Choroid plexus epithelial cell (primary cell): ENCODE measurements at places on chromosomes 4 and X.

GRCh38 chr4:20367446-20367845 is 115.7 kb downstream of the SLIT2 start:
- no peak for DNase-seq

DNA sequence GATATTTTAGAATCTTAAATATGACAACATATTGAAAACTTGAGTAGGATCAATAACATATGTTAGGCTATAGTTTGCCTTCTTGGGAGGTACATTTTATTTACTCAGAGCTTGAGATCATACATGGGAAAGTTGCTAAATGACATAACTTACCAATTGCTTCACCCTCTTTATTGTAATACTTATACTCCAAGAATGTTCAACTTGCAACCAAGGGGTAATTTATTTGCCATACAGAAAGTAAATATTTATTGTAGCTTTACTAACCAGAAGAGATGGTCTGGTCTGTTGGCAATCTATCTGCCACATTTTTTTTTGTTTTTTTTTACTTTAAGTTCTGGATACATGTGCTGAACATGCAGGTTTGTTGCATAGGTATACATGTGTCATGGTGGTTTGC is 426.6 kb downstream of the ARHGAP24 start:
- peak; percentile 17 for DNase-seq

- DNase-seq, result peak; percentile 59
These were observed 255.1 kb upstream of the GPC4 start for GRCh38 chrX:133670383-133670782.

- no peak for DNase-seq
These were observed 82.6 kb upstream of the TMEM164 start for GRCh38 chrX:109920325-109920724.

GRCh38 chr4:86159216-86159615 is 200.6 kb downstream of the MAPK10 start:
- no peak for DNase-seq

DNA sequence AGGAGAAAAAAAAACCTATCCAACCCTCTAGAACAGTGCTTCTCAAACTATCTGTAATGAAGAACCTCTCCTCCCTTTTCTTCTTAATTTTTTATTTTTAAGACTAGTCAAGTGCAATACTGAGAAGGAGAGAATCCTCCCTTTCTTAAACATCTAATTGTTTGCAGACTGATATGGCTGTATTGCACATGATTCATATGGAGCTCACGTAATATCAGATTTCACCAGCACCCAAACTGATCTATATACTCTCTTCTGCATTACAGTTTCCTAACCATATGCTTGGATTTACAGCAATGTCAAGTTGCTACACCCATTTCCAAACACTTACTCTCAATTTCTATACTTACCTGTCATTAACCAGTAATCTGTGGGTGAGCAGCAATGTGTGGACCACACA is 9.5 kb downstream of the PRMT9 start:
- peak; percentile 22 for DNase-seq

DNA sequence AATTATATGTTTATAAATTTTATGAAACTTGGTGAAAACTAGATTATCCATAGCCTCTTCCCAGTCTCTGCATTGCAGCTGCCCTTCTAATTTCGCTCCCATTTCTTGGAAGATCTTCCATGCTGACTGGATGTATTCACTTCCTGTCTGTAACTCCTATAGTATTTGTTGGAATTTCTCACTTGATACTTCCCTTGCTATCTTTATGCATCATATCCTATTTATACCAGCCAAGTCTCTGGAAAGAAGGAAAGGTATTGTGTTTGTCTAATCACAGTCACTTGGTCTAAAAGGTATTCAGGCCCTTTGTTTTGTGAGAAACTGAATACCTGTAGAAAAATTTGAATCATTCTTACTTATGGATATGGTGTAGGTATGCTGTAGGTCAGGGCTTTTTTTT is 870.9 kb upstream of the FRG1 start:
- DNase-seq, result no peak

DNA sequence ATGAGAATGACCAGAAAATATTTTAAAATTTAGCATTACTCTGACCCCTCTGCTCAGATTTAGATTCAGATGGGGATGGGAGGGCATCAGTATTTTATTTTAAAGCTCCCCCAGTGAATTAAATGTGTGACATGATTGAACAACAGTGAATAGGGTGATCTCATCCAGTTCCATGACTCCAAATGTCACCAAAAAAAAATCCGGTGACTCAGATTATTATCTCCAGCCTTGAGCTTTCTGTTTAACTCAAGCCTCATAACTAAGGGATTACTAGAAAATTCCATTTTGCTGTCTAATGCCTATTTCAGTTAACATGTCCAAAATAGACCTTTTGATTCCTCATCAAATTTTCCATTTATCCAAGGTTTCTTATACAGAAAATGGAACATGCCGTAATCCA is 121.8 kb upstream of the TMEM47 start:
- DNase-seq, result peak; percentile 50

DNA sequence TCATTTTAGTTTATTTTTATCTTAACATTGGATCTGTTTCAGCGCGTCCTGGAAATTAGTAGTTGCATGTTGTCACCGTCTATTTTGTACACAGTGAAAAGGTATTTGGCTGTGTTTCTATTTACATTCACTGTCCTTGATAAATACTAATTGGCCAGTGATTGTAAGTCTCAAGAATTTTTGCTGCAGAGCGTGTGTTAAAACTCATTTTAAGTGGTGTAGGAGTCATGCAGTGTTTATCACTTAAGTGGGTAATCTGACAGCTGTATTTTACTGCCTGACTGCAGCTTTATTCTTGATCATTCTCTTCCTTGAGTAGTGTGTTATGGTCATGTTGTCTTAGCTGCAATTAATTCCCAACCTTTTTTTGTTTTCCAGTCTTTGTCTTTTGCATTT is 9.8 kb downstream of the GUCY1A1 start:
- DNase-seq, result no peak

- DNase-seq, result no peak
These were observed 46.0 kb downstream of the HADH start for GRCh38 chr4:108035691-108036090.

DNA sequence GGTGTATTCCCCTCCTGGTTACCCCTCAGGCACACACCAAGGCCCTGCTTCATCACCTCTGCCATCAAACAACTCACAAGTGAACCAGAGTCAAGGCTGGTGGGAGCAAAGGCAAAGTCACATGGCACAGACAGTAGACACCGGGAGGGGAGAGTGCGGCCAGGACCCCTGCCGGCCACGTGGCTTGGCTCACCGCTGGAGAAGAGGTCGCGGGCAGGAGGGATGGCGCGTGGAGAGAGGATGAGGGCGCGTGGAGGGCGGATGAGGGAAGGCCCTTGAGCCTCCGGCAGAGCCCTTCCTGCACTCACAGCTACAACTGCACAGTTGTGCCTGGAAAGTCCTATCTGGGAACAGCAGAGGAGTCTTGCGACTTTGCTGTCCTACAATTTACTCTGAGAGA is 104.2 kb upstream of the ADRA2C start:
- DNase-seq, result no peak

- no peak for DNase-seq
These were observed 13.4 kb upstream of the GTPBP6 start for GRCh38 chrX:331825-332495.

DNA sequence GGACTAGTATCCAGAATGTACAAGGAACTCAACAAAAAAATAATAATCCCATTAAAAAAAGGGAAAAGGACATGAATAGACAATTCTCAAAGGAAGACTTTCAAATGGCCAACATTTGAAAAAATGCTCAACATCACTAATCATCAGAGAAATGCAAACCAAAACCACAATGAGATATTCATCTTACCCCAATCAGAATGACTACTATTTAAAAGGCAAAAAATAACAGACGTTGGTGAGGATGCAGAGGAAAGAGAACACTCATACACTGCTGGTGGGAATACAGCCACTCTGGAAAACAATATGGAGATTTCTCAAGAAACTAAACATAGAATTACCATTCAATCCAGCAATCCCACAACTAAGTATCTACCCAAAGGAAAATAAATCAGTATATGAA is 133.1 kb downstream of the KDR start:
- DNase-seq, result no peak

DNA sequence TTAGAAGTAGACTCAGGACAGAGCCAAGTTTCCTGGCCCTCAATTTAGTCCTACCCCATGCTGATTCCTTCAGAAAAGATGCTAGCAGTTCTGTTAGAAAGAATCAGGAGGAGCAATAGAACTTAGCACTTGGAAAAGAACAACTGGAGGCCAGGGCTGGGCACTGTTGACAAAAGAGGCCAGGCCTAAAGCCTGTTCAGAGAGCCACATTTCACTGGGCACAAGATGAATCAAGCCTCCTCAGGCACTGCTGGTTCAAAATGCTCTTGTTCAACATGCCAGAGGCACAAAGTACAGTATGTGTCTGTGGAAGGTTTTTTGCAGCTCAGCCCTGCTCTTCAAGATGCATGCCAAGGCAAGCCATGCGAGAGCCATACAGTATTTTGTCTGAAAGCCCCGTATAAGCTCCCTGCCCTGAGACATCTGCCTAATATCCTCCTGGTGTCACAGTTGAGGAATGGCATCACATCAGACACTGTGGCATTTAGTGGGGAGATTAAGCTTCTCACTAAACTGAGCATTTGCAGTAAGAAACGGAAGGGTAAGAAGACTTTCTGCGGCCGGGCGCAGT is 53.7 kb downstream of the RASL11B start:
- DNase-seq, result no peak

- no peak for DNase-seq
These were observed 1.0 kb upstream of the TMEM131L start for GRCh38 chr4:153465140-153465539.

- peak; percentile 47 for DNase-seq
These were observed 142.8 kb upstream of the RPL34 start for GRCh38 chr4:108477527-108478108.

DNA sequence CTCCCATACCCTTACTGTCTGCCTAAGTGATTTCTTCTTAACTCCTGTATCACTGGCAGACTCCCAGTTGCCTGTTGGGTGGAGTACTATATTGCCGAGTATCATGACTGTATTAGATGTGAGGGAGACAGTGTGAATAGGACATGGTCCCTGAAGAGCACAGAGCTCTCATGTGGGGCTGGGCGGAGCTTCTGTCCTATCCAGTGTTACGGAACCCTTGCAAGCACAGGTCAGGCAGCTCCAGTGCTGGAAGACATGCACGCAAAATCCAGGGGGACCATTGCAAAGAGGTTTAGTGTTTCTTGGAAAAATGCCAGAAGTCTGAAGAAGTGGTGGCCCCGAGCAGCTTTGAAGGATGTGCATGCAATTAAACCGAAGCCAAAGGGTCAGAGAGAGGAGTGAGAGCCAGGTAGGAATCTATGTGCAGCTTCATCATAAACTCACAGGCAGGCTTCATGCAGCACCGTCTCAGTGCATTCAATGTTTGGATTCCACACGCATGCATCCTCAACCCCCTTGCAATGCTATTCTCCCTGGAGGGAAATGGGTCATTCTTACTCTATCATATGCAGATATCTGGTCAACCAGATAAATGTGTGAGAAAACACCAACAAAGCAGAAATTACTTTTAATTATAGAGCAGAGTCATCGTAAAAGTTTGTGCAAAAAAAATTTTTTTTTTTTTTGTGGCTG is 49.7 kb upstream of the DHRSX start:
- DNase-seq, result no peak

GRCh38 chr4:88458104-88458740 is 1.3 kb downstream of the HERC5 start:
- no peak for DNase-seq

GRCh38 chr4:145788755-145789154 is 108.8 kb downstream of the C4orf51 start:
- DNase-seq, result no peak

DNA sequence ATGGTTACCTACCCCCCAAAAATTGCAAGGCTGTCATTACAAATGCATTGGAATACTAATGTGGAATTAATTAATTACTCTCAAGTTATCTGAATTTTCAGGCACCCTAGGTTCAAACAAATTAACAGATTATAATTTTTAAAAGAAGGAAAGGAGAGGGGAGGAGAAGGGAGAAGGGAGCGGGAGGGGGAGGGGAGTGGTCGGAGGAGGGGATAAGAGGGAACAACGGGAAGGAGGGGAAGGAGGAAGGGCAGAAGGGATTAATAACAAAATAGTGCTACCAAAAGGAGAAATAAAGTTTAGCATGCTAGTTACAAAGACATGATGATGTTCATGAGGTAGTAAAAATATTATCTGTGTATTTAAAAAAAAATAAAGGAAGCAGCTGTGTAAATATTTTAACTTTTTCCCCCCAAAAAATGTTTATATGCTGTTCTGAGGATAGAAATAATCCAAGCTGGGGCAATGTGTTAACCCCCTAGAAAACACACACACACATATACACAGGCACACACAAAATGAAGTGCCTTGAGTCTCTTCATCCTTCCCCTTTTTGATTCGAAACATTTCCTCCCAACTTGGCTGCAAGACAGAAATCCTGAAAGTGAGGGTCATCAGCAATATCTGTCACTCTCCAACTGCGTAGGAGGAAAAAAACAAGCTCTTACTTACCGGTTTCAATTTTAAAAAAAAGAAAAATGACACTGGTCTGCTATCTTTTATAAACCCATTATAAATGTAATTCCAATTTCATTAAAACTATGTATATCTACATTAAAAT is 58.8 kb downstream of the PPP3CA start:
- peak; percentile 41 for DNase-seq

- no peak for DNase-seq
These were observed 79.9 kb downstream of the TRPC5OS start for GRCh38 chrX:111955901-111956300.

GRCh38 chr4:182219411-182220056 is 23.7 kb upstream of the TENM3 start:
- peak; percentile 59 for DNase-seq

DNA sequence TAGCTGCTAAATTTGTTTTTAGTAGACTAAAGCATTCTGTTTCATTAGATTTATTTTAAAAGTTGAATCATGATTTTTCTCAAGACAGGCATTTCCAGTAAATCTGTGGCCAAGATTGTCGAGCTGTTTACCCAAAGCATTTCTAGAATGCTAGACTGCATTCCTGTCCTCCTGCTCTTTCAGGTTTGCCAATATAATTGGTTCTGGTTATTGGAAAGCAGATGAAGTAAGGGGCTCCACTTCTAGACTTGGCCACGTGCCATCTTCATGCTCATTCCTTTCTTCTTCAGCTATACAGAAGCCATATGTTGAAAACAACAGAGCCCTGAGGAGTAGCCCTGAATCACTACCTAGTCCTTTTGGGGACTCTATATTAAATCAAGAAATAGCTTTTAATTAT is 62.5 kb downstream of the PGRMC2 start:
- DNase-seq, result peak; percentile 93

GRCh38 chrX:19720236-19720635 is 167.2 kb downstream of the SH3KBP1 start:
- peak; percentile 41 for DNase-seq

DNA sequence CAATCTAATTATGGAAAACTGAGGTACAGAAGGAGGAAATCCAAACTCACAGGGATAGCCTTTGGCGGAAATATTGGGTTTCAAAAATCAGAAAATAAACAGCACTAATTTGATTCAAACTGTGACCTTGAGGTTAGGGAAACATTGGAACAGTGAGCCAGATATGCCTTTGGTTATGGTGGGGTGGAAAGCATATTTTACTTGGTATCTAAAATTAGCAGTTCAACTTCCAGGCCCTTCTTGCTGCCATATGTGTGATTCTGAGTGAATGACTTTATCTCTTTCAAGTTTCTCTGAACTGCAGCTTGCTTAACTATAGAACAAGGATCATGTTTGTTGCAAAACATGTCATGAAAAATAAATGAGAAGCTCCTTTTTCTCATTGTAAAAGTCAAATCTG is 240.9 kb upstream of the VEGFC start:
- DNase-seq, result peak; percentile 8
